AG08396 (cell line): ENCODE measurements at places on chromosomes 3 and 15.
A peak's percentile ranks its signal among the peaks of the same experiment; 100 is the strongest.

- DNase-seq: no peak
Observed at GRCh38 chr3:24101676-24102168, 156.6 kb downstream of the NR1D2 start.

DNA sequence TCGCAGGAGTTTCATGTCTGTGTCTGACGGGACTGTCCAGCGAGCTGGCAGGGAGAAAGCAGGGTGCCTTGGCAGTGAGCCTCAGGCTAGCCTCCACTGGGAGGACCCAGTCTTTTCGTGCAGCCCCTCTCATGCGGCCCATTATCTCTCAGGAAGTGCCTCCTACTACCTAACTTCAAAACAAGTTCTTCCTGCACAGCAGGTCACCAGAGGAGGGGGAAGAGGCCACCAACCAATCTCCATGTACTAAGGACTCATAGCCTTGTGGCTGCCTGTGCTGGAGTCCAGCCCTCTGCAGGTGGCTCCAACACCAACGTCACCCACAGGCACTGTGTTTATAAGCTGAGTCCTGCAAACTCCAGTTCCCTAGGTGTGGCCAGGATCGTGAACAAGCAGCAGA, 4.8 kb downstream of the VIPR1 start:
- no peak for DNase-seq

DNA sequence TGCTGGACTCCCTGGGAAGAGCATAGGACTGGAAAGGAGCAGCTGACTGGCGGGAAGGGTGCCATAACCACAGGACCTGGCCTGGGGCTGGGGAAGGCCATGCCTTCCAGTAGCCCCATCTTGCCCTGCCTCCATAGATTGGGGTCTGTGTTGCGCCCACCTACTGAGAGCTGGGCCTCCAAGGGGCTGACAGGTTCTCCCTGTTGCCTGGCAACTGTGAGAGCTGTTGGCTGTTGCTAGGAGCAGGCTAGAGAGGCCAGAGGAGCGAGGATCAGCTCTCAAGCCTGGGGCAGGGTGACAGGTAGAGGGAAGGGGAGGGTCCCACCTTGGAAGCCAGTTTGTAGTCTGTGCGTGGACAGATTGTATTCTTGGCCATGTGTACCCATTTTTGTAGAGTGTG, 2.8 kb upstream of the GNAI2 start:
- no peak for DNase-seq

- DNase-seq: peak; percentile 48
Observed at GRCh38 chr3:61562042-61562720, 810 bp downstream of the PTPRG start.

GRCh38 chr3:78026318-78026828, 986.5 kb downstream of the ROBO2 start:
- no peak for DNase-seq

DNA sequence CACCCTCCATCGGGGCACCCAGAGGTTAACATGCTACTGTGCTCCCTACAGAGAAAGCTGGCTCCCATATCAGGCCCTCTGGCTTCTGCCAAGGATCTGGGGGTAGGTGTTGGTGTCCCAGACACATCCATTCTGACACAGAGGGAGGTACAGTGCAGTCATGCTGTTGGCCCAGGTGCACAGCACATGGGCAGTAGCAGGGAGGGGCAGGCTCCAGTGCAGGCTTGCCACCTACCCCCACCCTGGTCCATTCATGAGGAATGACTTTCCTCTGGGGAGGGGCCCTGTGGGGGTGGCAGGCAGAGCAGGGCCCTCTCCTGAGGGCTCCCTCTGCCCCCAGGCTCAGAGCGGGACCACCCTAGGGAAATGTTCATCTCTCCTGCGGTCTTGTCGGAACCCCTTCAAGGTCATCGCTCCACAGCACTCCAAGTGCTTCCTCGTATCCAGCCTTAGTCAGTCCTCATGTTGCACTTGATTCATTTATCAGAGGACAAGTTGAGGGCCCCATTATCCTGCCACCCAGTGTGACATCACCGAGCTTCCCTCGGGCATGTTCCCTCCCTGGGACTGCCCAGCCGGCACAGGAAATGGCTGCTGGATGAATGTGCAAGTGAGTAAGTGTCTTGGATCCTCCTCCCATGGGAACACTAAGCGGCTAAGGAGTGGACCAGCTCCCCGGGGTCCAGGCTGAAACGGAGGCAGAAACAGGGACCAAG, 10.0 kb downstream of the DUSP7 start:
- DNase-seq: peak; percentile 95

GRCh38 chr3:13088028-13089006, 15.1 kb upstream of the IQSEC1 start:
- no peak for DNase-seq
